ENCODE measurements at places on chromosomes 6 and 20.

DNA sequence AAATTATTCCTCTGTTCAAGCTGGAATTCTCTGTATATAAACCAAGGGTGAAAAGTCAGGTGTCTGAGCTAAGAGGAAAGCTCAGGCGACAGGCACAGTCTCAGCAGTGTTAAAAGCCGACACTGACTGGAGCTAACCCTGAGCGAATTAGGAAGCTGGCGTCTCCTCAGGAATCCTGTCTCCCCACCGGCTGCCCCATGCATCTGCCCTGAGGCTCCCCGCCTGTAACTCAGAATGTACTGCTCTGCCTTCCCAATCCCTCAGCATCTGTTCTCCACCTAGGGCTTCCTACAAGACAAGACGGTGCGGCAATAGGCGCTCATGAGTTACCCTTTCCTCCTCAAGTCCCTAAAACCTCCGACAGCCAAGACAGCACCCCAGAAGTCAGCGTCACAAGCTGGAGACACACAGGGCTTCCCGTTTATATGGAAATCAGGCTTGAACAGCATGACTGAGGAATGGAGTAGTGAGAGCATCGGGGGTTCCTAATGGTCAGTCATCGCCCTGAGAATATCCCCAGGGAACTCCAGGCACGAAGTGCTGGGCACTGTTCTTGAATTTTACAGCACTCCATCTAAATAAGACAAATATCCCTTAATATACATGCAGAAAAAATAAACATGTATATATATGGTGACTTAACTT, 33.5 kb downstream of the WDR27 start:
- DNase-seq: no peak

GRCh38 chr6:164967102-164967501, 342.3 kb downstream of the C6orf118 start:
- no peak for DNase-seq

- no peak for DNase-seq
Observed at GRCh38 chr6:10373642-10374359, 41.1 kb downstream of the TFAP2A start.

DNA sequence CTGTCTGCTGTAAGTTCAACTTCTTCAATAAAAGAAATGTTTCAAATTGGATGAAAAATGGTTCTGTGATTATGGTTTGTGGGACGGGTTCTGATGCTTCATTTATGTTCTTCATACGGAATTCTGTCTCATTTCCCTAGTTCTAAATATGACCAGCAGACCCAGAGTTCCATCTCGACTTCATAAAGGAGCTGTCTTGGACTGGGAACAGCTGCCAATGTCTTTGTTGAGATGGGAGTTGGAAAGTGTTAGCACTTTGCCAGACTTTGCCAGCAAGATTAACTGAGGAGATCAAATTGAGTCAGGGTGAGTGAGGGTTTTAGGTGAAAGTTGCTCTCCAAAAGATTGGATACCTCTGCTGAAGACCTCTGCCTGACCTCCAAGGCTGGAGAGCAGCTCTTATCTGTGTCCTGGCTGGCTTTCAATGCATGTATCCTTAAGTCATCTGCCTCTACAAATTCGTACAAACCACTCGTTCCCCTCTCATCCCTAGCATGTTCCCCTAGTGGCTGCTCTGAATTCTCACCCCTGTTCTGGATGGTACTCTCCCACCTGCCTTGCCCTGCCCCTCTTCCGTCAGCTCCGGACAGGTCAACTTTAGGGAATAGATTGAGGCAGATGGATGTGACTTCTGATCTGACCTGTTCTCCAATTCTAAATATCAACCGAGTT, at the start of gene EFCAB8:
TSS of gene EFCAB8 (plus strand) at position 223 of the 672 bp plus-strand sequence. CDS start 4,870 bp downstream, outside the sequence.
- DNase-seq: no peak

DNA sequence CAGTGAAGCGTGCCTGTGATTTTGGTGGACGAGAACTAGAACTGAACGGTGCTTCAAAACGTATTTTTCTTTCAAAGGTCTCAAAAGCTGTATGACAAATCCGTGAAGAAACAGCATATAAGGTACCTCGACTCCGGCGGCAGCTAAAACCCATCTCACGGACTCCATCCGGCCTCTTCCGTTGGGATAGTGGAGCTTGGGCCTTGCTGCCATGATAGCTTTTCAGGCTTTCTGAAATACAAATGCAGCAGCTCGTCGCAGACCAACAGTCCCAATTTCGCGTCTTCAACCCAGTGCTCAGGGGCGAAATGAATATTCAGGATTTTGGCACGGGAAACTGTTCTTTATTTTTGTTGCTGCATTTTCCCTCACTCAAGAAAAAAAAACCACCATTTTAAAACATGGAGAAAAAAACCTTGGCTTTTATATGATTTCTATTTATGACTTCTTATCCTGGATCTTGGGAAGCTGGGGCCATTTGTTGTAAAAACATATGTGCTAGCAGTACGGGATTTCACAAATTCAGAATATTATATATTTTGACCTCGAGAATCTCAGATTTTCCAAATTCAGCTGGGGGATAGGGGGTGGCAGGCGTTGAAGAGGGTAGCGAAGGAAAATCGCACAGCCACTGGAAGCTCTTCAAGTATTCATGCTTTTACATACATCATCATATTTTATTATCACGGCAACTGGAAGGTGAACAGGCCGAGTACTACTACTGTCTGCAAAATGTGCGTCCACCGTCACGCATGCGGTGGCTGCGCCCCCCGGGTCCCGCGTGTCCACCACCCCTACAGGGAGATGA, 849 bp downstream of the GSTA4 start:
- no peak for DNase-seq

GRCh38 chr20:25020901-25021301, 28.4 kb upstream of the APMAP start:
- no peak for DNase-seq

DNA sequence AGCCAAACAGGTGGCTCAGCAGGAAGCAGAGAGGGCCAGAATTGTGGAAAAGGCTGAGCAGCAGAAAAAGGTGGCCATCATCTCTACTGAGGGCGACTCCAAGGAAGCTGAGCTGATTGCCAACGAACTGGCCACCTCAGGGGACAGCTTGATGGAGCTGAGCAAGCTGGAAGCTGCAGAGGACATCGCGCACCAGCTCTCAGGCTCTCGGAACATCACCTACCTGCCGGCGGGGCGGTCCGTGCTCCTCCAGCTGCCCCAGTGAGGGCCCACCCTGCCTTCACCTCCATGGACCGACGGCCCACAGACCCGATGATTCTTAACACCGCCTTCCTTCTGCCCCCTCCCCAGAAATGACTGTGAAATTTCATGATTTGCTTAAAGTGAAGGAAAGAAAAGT, 17.8 kb upstream of the RAET1L start:
- no peak for DNase-seq

GRCh38 chr6:70849348-70850069, 107.4 kb downstream of the B3GAT2 start:
- no peak for DNase-seq

- no peak for DNase-seq
Observed at GRCh38 chr6:114739656-114740055, 396.8 kb upstream of the HS3ST5 start.

GRCh38 chr20:47191074-47191673, 165.3 kb downstream of the ZMYND8 start:
- DNase-seq: no peak

GRCh38 chr6:42306439-42307140, 88.9 kb upstream of the MRPS10 start:
- no peak for DNase-seq

GRCh38 chr20:5786930-5787795, 37.0 kb downstream of the SHLD1 start:
- DNase-seq: no peak

DNA sequence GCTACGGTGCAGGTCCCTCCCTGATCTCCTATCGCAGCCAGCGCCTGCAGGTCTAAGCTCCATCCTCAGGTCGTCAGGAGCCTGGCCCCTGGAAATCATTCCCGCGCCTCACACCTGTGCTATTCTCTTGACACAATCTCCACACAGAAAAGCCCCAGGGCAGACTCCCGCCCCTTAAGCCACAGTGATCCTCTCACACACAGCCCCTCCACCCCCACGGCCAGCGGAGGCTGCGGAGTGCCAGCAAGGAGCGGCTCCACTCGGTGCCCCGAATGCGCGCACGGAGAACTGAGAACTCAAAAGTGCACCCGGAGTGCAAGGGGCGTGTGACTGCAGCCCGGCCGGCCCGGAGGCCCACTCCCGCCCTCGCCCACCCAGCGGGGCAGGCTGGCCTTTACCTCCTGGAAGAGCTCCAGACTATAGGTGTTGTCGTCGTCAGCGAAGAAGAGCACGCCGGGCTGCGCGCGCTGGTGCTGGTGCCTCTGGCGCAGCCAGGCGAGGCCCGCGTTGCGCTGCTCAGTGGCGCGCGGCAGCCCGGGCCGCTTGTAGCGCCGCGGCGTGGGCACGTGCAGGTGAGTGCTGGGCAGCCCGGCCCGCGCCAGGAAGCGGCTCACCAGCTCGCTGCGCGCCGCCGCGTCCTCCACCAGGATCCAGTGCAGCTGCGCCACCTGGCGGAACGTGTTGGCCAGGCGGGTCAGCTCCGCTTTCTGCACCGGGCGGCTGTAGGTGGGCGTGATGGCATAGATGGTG, 1.2 kb downstream of the B3GAT2 start:
- DNase-seq: peak; percentile 71

- DNase-seq: no peak
Observed at GRCh38 chr6:4348462-4349112, 213.2 kb upstream of the ECI2 start.

GRCh38 chr6:164337925-164338397, 923.4 kb downstream of the QKI start:
- DNase-seq: no peak

DNA sequence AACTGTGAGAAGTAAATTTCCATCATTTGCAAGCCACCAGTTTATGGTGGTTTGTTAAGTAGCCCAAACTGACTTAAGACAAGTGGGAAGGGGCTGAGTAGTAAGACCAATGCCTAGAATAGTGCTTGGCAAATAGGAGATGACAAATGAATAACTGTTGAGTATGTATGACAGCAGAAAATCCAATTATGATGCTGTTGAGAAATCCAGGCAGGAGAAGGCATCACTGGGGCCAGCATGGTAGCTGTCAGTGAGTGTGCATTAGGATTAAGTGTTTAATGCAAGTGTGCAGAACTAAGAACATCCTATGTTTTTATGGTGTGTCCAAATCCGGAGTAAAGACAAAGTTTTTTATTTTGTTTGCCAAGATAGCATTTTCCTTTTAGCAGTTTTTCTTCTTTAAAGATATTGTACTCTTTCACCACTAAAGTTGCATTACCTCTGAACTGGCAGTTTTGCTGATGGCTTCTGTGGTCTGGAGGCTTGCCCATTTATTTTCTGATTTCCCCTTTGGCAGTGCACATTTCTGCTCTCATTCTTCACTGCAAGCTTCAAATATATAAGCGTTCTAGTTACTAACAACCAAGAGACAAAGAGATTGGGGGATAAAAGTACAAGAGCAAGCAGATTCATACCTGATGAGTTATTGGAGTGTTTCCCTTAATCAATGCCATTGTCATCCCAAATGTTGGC, 289.7 kb downstream of the KCNQ5 start:
- no peak for DNase-seq

DNA sequence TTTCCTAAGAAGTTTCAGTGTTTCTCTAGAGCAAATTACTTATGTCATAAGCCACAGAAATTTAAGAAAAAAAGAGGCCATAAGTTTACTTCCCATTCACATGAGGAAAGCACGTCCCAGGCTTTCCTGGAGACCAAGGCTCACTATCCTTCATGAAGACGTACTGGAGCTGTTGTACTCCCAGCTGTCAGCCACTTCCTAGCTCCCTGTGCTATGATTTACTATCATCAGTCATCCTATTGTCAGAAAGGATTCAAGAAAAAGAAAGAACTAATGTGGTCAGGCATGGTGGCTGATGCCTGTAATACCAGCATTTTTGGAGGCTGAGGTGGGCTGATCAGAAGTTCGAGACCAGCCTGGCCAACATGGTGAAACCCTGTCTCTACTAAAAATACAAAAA, 337.4 kb upstream of the SOX4 start:
- no peak for DNase-seq

GRCh38 chr6:109081026-109081425, 13.6 kb downstream of the SESN1 start:
- no peak for DNase-seq

GRCh38 chr6:88124925-88125557, 41.1 kb downstream of the CNR1 start:
- no peak for DNase-seq

DNA sequence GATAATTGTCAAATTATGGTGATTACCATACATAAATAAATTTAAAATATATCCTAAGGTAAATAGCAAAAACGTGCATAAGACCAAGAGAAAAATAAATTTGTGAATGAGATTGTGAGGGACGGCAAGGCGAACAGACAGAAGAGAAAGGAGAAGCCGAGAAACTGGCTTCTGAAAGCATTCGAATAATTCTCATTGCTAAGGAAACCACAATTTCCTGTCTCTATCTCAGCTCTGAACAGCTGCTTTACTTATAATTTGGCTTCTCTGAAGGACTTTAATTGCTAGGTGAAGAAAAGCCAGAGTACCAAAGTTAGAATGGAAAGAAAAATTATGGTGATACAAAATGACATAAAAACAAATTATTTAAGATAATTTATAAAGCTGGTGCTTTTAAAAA, 79.0 kb upstream of the RGS17 start:
- DNase-seq: no peak

DNA sequence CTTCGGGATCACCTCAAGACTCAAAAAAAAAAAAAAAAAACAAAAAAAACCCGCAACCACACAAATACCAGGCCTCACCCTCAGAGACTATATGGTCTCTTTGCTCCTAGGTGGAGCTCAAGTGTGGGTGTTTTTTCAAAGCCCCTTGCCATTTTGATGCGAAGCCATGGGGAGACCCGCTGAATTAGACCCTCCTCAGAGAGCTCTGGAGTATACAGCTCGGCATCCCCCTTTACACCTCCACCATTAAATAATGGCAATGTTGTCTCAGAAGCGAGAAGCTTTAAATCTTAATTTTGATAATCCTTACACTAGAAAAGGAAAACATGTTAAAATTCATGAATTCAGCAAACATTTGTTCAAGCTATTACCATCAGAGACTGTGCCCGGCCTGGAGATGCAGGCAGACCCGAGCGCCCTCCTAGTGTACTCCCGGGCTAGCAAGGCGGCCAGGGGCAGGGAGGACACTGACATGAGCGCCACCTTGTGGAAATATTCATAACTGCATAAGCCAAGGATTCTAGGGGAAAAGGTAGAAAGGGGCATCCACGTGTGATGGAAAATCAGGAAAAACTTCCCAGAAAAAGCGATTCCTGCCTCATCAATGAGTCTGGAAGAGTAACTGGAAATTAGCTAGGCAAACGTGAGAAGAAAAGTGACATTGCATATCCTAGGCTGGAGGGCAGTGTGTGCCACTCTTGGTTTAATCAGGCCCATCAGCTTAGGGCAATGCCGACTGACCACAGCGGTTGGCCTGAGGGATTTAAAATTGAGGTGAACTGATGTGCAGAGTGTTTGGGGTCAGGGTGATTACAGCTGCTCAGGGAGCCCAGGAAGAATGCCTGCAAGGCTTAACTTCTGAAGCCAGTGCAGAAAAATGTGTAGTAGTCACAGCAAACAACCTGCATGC, 72.5 kb downstream of the B3GAT2 start:
- DNase-seq: peak; percentile 16

- no peak for DNase-seq
Observed at GRCh38 chr20:1897541-1897940, 2.3 kb downstream of the SIRPA start.
